Right atrium auricular region (tissue), 2 donors: ENCODE measurements at places on chromosomes 12 and 14. TPM values are rescaled to one million over a fixed set of nuclear protein-coding genes. Genes with fewer than 3 reads are reported as not detected.
A peak's percentile ranks its signal among the peaks of the same experiment; 100 is the strongest.

DNA sequence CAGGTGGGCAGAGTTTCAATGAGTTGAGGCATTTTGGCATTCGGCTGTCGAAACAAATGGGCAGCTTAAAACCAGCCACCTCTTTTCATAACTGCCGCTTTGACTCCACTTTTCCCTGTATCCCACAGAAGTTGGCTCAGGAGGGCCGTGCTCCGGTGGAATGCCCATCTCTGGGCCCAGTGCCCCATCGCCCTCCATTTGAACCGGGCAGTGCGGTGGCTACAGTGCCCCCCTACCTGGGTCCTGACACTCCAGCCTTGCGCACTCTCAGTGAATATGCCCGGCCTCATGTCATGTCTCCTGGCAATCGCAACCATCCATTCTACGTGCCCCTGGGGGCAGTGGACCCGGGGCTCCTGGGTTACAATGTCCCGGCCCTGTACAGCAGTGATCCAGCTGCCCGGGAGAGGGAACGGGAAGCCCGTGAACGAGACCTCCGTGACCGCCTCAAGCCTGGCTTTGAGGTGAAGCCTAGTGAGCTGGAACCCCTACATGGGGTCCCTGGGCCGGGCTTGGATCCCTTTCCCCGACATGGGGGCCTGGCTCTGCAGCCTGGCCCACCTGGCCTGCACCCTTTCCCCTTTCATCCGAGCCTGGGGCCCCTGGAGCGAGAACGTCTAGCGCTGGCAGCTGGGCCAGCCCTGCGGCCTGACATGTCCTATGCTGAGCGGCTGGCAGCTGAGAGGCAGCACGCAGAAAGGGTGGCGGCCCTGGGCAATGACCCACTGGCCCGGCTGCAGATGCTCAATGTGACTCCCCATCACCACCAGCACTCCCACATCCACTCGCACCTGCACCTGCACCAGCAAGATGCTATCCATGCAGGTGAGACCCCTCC is 5.0 kb upstream of the RNU7-1 start:
- H3K4me3 ChIP-seq = peak overlapping the region; percentile 72
- H3K36me3 ChIP-seq = peaks cover 28% of the 10 kb centered on the region
- DNase-seq = no peak
- peak overlapping the region; percentile 95 for H3K27ac ChIP-seq
- no peaks in the 10 kb centered on the region for H3K27me3 ChIP-seq

ABCC9 gene
- 52.8 TPM for total RNA-seq

DNA sequence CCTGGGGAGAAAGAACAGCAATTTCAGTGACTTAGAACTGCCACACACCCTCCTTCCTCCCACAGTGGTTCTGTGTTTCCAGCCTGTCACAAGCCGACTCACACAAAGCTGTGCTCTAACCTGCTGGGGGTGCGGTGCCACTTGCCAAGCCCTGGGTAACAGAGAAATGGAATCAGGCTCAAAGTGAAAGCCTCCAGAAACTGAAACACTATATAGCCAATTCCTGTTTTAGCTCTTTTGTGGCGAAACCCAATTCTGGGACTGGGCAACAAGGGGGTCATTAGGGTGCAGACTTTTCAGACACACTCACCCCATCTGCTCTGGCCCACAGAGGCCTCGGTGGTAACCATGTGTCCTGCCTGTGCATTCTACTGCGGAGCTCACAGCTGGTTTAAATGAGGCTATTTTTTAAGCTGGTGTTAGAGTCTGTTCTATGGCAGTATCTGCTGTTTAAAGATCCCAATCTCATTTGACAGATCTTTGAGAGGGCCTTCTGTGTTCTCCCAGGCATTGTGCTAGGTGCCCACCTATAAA is 15.2 kb upstream of the ACTR6 start:
- no peak overlapping the region for H3K4me3 ChIP-seq
- H3K36me3 ChIP-seq = no peaks in the 10 kb centered on the region
- peak overlapping the region; percentile 22 for H3K27ac ChIP-seq
- H3K27me3 ChIP-seq = no peaks in the 10 kb centered on the region

EMP1 gene
- total RNA-seq = 208 TPM

GRCh38 chr12:109709401-109709991 is 4.1 kb upstream of the FAM222A start:
- H3K36me3 ChIP-seq = no peaks in the 10 kb centered on the region
- DNase-seq = no peak
- no peak overlapping the region for H3K4me3 ChIP-seq
- H3K4me1 ChIP-seq = peaks cover 20% of the 10 kb centered on the region
- no peaks in the 10 kb centered on the region for H3K27me3 ChIP-seq
- no peak overlapping the region for H3K27ac ChIP-seq

GRCh38 chr14:74504412-74504811 is 10.8 kb downstream of the ISCA2 start:
- no peak for DNase-seq
- H3K4me3 ChIP-seq = no peak overlapping the region
- no peaks in the 10 kb centered on the region for H3K27me3 ChIP-seq
- H3K27ac ChIP-seq = no peak overlapping the region
- peaks cover 3% of the 10 kb centered on the region for H3K4me1 ChIP-seq

DNA sequence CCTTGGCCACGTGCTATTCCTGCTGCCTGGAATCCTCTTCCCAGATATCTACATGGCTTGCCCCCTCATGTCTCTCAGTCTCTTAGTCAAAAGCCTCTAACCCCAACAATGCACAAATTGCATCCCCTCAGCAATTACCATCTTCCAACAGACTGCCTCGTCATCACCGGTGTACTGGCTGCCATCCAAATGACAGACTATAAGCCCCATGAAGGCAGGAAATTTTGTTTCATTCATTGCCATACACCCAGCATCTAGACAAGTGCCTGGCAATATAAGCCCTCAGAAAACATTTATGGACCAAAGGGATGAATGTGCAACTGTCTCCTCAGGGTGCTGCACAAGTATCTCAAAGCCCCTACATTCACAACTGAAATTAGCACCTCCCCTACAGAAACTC is 5.8 kb downstream of the GLT8D2 start:
- no peak overlapping the region for H3K4me3 ChIP-seq
- no peak for DNase-seq
- H3K4me1 ChIP-seq = no peaks in the 10 kb centered on the region
- no peak overlapping the region for H3K27ac ChIP-seq
- no peaks in the 10 kb centered on the region for H3K36me3 ChIP-seq
- no peaks in the 10 kb centered on the region for H3K27me3 ChIP-seq

GPR84 gene
- not detected for total RNA-seq

DNA sequence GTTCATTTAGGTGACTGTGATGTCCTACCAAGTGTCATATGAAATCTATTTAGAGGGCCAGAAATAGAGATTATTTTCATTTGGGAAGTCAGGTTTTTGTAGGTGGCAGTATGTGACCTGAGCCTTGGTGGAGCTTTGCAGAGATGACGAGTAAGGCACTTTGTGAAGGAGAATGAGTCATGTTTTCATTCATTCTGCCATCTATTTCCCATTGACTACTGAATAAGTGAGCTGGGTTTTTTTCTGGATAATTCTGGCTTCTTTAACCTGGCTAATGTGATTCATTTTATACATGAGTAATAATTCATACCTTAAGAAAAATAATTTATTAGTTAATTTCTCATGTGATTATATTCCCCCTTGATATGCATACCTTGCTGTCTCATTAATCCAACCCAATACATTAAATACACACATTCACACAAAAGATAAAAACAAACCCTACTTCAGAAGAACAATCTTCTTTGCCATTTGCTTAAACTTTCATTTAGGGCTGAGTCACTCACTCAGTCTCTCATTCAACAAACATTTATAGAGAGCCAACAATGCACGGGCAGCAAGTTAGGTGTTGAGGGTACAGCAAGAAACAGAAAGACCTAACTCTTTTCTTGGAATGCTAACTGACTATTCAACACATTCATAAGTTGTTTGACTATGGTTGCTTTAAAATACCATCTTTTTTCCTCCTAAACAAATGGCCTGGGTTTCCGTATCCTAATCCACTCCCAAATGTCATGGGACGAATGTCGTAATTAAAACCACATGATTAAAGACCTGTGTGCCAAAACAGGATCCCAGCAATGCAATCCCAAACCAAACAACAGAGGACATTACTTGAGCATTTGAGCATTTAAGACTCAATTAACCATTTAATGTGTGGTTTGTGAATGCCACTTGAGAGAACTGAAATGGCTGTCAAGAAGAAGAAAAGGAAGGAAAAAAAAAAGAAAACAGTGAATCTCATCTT is 78.0 kb downstream of the KITLG start:
- peaks cover 7% of the 10 kb centered on the region for H3K36me3 ChIP-seq
- H3K27ac ChIP-seq = no peak overlapping the region
- no peak overlapping the region for H3K4me3 ChIP-seq

- no peaks in the 10 kb centered on the region for H3K36me3 ChIP-seq
- no peaks in the 10 kb centered on the region for H3K27me3 ChIP-seq
Observed at GRCh38 chr12:26378711-26379110, 183.3 kb downstream of the SSPN start.

KCNA5 gene
- total RNA-seq = 74.6 TPM

- H3K36me3 ChIP-seq = peaks cover 8% of the 10 kb centered on the region
- no peaks in the 10 kb centered on the region for H3K27me3 ChIP-seq
- no peaks in the 10 kb centered on the region for H3K4me1 ChIP-seq
Observed at GRCh38 chr12:14537088-14537487, 30.6 kb downstream of the PLBD1 start.

GRCh38 chr14:77864085-77864484 is 64.2 kb downstream of the ADCK1 start:
- DNase-seq = no peak
- no peak overlapping the region for H3K27ac ChIP-seq
- H3K36me3 ChIP-seq = no peaks in the 10 kb centered on the region
- H3K4me1 ChIP-seq = no peaks in the 10 kb centered on the region
- H3K4me3 ChIP-seq = no peak overlapping the region

DNA sequence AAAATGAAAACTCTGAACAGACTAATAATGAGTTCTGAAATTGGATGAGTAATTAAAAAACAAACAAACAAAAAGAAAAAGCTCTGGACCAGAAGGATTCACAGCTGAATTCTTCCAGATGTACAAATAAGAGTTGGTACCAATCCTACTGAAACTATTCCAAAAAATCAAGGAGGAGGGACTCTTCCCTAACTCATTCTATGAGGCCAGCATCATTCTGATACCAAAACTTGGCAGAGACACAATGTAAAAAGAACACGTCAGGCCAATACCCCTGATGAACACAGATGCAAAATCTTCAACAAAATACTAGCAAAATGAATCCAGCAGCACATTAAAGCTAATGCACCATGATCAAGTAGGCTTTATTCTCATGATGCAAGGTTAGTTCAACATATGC is 183.9 kb upstream of the CNOT2 start:
- no peak overlapping the region for H3K4me3 ChIP-seq
- H3K4me1 ChIP-seq = no peaks in the 10 kb centered on the region
- no peaks in the 10 kb centered on the region for H3K27me3 ChIP-seq
- no peak overlapping the region for H3K27ac ChIP-seq

SSPN gene
- total RNA-seq = 52.4 TPM

- H3K36me3 ChIP-seq = no peaks in the 10 kb centered on the region
- H3K27me3 ChIP-seq = no peaks in the 10 kb centered on the region
- no peaks in the 10 kb centered on the region for H3K4me1 ChIP-seq
- H3K4me3 ChIP-seq = no peak overlapping the region
- no peak overlapping the region for H3K27ac ChIP-seq
Observed at GRCh38 chr12:44972746-44973421, 78.0 kb downstream of the DBX2 start.

DNA sequence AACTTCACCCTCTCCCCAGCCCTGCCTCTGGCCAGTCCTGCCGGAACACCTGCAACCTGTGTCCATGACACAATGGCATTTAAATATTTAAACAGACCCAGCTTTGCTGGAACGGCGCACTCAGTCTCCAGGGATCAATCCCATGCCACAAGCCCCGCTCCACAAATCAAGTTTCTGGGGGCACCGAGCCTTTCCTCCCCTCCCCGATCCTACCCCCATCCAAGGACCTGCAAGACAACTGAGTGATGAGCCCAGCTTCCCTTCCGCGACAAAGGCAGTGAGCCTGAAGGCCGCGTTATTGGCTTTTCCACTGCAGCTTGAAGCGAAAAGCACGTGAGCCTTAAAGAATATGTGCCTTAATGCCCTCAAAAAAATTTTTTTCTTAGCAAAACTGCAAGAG is 185.7 kb downstream of the DPF3 start:
- no peak overlapping the region for H3K27ac ChIP-seq
- H3K27me3 ChIP-seq = no peaks in the 10 kb centered on the region
- no peaks in the 10 kb centered on the region for H3K36me3 ChIP-seq
- no peak for DNase-seq
- H3K4me3 ChIP-seq = no peak overlapping the region

DNA sequence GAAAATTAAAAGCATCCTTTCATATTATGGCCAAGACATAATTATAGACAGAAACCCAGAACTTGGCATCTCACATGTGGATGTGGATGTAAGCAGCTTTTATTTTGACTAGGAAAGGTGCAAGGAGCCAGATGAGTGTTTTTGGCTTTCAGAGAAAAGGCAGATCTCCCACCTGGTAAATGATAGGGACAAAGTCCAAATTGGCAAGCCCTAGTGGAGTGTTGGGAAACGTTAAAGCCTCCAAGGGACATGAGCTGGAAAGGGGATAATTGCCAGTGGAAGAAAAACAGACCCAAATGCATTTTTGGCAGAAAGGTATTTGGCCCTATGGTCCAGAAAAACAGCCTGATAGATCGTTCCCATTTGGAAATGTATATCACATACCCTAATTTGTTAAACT is 60.1 kb downstream of the KLHL28 start:
- no peaks in the 10 kb centered on the region for H3K4me1 ChIP-seq
- no peak for DNase-seq
- no peak overlapping the region for H3K4me3 ChIP-seq
- no peak overlapping the region for H3K27ac ChIP-seq

FOXM1 gene
- total RNA-seq = 4.1 TPM

DNA sequence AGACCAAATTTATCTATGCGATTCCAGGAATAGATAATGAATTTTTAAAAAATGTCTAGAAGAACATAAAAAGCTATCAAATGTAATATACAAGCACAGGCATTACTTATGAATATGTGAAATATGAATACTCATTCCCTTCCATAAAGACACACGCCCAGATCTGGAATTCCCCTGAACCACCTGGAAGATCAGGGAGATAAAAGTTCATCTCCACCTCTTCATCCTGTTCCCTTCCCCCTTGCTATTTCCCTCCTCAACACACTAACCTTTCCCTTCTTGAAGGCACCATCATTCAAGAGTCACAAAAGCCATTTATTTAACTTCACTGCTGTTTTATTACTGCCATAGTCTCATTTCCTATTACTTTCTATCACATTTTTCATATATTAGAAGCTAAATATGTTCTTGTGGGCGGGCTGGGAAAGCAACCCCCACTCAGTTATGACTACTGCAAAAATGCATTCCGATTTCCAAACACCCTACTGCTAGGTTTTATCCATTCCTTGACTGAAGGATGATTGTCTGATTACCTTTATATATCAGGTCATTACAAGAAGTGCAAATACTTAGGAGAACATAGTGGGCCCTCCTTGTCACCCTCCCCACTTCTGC is 16.1 kb downstream of the FGD6 start:
- H3K4me3 ChIP-seq = no peak overlapping the region
- no peaks in the 10 kb centered on the region for H3K4me1 ChIP-seq
- no peaks in the 10 kb centered on the region for H3K36me3 ChIP-seq
- no peaks in the 10 kb centered on the region for H3K27me3 ChIP-seq

PPP4R4 gene
- 0.22 TPM for total RNA-seq
